ENCODE measurements at places on chromosomes 7 and 10.

- DNase-seq = no peak
These were observed 128.8 kb upstream of the SMIM30 start for GRCh38 chr7:113247198-113247597.

GRCh38 chr7:43553999-43554398 is 28.9 kb upstream of the STK17A start:
- no peak for DNase-seq

DNA sequence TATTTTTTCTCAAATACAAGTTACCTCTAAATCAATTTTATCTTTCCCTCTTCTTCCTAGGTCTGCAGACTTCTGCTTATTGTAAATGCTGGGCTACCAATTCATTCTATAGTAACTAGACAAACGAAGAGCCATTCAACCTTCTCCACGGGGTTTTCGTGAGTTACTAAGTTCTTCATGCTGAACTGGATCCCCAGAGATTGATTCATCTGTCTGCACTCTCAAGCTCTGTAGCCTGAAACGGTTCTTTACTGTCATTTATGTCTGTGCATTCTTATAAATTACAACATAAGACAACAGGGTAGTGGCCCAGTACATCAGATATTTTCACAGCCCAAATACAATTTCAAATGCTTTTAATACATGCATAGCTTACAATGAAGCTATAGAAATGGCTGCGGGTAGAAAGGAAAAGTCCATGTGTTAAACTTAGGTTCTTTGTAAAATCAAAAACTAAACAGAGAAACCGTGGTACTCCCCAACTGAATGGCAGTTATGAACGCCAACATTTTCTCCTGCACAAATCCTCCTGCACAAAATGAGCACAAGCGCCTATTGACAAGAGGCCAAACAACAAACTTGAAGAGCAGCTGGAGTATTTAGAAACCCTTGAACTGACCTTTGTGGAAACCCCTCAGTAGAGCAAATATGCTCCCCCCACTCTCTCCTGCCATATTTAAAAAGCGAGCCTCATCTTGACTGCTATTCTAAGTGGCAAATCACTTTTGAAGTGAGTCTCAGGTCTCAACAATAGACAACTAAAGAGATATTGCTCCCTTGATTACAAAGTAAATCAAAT is 20.7 kb downstream of the LAMB1 start:
- DNase-seq = peak; percentile 77

DNA sequence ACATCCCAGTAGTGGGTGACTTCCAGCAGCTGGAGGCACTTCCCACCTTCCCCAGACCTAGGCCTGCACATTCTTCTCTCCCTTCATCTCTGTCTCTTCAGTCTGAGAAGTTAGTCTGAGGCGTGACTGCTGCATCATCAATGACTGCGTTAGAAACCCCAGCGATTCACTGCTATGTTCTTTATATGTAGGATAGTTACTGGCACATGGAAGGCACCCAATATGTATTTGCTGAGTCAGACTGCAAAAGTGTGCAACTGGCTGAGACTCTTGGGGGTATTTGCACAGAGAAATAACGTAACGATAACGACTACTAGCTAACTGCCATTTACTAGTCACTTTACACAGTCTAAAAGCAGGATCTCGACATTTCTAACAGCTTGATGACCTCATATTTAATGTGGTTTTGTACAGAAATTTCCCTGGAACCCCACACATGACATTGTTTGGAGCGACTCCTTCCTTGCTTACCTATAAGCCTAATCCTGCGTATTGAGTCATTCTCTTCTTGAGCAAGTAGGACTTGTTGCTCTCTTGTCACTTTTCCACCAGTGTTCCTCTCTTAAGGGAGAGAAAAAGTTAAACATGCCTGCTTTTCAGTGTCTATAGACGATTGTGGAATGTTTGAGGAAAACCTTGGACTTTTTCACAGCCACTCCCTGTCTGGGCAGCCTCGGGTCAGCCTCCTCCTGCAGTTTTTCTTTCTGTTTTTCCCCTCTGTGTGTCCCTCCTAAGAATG is 45.5 kb downstream of the THNSL1 start:
- DNase-seq = peak; percentile 11

DNA sequence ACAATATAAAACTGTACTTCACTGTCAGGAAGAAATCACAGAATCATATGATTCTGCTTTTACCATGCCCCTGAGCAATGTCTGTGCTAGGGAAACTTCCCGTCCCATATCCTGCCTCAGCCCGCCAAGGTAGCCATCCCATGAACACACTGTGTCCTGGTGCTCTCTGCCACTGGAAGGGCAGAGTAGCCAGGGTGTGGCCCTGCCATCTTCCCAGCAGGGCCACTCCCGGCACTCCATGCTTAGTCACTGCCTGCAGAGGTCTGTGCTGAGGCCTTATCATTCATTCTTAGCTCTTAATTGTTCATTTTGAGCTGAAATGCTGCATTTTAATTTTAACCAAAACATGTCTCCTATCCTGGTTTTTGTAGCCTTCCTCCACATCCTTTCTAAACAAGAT is 31.8 kb downstream of the AP3M1 start:
- no peak for DNase-seq

GRCh38 chr10:84114088-84114667 is 25.1 kb upstream of the GHITM start:
- DNase-seq = no peak

DNA sequence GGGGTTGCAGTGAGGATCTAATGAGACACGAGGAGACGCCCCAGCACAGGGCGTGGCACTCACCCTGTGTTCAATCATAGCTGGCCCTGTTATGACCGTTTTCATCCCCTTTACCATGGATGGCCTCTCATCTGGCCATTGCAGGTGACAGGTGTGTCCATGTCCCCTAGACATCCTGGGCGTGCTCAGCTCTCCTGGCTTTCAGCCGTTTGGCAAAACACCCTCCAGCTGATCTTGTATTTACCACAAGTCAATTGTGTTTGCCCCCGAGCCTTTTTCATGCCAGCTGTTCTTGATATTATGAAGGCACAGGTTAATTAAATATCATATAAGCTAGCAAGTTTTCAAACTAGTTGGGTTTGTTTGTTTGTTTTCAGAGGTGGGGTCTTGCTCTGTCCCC is 97.1 kb downstream of the CHST15 start:
- DNase-seq = peak; percentile 40

GRCh38 chr10:97291357-97292096 is 910 bp downstream of the ARHGAP19 start:
- peak; percentile 66 for DNase-seq

GRCh38 chr10:17206210-17206709 is 4.8 kb upstream of the TRDMT1 start:
- DNase-seq = no peak

DNA sequence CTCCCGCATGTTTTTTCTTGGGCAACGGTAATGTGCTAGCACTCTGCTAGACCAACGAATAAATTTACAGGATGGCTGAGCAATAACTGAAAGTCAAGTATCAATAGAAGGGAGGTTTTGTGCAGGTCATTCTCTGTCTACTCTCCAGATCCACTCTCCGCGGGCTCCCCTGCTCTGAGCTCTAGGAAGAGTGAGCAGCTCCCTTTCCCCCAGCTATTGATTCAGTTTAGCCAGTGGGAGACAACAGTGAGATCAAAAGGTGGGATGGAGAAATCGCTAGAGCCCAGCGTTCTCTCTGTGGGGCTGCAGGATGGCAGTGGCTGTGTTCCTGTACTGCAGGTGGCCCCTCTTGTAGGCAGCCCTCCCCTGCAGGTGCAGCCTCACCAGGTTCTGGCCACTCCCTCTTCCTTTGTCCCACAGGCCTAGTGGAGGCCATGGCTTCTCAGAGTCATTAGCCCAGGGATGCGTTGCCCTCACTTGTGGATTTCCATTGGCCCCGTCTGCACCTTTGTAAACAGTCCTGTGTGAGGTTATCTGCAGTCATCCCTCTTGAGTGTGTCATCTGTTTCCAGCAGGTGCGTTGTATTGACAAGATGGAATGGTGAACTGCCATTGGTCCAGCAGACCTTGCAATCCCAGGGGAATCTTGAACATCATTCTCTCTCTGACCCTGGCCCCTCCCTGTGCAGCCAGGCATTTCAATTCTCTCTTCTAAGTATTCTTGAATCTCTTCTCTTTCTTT is 11.1 kb downstream of the MSRB2 start:
- no peak for DNase-seq

DNA sequence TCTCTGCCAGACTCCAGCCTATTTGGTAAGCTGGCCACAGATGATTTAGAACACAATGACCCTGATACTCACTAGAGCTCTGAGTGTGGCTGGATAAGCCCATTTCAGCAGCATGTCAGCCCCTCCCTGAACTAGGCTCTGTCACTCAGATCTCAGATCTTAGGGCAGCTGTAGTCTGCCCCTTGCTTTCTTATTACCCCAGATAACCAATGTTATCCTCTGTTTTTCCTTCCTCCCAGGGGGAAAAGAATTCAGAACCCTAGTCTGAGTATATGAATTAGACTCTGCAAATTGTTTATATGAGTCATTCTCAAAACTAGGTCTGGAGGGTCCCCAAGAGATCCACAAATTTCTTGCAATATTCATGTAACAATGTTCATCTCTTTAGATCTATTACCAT is 286.2 kb downstream of the KCNMA1 start:
- DNase-seq = no peak

- no peak for DNase-seq
These were observed 69.4 kb downstream of the C1GALT1 start for GRCh38 chr7:7251742-7252141.

DNA sequence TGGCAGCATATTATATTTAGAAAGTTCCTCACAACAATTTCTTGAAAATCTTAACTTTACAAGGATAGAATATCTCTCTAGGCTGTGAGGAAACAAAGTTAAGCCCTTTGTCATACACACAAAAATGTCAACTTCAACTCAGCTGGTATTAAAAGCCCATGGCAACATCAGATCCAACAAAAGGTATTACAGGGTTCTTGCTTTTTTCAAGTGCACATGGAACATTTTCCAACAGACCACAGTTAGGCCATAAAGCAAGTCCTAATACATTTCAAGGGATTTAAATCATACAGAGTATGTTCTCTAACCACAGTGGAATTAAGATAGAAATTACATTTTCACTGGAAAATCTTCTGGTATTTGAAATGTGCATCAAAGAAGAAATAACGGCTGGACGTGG is 71.9 kb upstream of the OIT3 start:
- DNase-seq = no peak

GRCh38 chr7:36637417-36637816 is 86.9 kb downstream of the AOAH start:
- DNase-seq = no peak

- DNase-seq = no peak
These were observed 21.3 kb downstream of the CPA1 start for GRCh38 chr7:130401578-130401977.

DNA sequence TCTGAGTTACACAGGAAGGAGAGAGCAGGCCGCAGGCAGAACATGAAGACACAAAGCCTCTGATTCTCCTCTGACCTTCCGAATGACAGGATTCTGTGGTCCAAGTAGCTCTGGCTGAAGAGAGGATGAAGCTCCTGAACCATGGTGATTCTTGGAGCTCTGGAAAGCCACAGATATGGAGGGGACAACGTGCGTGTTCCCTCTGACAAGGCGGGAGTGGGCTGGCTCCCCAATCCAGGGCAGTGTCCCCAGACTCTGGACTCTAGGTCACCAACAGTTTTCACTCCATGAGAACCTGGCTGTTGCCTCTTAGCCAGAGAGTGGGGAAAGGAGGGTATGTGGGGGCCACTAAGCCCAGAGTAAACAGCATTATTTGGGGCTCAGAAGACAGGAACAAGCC is 7.4 kb upstream of the TRPV6 start:
- DNase-seq = no peak

DNA sequence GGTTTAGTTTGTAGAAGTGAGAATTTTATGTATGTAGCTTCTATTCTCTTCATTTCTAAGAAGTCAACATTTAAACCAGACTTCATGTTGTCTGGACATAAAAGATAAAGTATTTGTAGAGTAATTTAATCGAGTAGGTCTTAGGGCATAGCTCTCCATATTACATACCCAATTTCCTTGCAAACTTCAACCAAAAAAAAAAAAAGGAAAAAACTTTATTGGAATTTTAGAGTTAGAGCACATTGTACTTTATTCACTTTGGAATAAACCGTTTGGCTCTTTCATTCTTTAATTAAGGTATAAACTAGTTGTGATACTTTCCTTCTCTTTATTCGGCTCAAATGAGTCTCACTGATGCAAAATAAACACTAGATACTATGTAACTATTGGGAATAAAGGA is 36.0 kb downstream of the PTER start:
- DNase-seq = no peak

GRCh38 chr7:141461924-141462323 is 89.3 kb upstream of the AGK start:
- DNase-seq = no peak

DNA sequence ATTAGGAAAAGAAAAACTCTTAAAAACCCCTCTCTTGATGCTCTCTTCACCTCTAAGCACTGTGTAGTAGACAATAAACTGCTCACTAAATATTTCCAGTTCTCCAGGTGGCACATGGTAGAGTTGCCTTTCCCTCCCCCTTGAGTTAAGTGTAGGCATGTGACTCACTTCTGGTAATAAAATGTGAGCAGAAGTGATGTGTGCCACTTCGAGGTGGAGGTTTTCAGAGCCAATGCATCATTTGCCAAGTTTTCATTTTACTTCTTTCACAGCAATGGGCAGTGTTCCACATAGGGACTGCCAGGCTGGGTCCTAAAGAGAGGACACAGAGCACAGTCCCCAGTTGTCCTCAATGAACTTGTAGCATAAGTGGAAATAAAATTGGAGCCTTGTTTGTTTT is 131.6 kb upstream of the NPY start:
- DNase-seq = peak; percentile 60

GRCh38 chr10:105682911-105683310 is 1041.8 kb downstream of the SORCS3 start:
- DNase-seq = no peak

DNA sequence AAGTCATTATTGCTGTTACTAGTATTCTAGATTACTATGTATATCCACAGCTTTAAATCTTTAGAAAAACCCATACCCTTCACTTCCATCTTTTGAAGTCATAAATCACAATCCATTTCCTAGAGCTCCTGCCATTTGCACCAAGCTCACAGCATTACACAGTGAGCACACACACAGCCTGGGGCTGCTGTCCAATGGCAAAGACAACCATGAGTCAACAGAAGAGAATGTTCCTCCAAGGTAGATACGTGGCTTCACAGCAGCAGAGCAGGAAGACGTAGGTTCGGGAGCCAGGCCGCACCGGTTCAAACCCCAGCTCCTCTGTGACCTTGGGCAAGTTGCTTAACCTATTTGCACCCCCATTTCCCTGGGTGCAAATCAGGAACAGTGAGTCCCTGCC is 234.6 kb downstream of the DIP2C start:
- peak; percentile 65 for DNase-seq

- peak; percentile 62 for DNase-seq
These were observed 127.0 kb downstream of the ATE1 start for GRCh38 chr10:121800831-121801230.

DNA sequence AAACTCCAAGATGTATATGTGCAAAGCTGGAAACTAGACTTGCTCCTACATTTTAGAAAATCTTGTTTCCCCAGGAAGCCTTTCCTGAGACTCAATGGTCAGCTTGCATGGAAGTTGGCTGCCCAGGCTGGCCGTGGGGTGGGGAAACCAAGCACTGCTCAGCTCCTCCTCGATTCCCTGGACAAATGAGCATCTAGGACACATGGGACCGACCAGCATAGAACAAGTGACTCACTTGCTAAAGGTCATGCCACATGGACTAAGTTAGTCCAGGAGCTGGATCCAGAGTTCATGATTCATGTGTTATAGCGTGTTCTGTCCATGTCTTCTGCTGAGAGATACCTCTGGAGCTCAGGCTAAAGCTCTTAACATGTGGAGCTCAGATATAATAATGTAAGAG is 6.2 kb downstream of the FAM180A start:
- no peak for DNase-seq
